CD4-positive, alpha-beta T cell treated with Interferon gamma for 1 hour (primary cell): ENCODE measurements at places on chromosomes 7 and 10.
A peak's percentile ranks its signal among the peaks of the same experiment; 100 is the strongest.

DNA sequence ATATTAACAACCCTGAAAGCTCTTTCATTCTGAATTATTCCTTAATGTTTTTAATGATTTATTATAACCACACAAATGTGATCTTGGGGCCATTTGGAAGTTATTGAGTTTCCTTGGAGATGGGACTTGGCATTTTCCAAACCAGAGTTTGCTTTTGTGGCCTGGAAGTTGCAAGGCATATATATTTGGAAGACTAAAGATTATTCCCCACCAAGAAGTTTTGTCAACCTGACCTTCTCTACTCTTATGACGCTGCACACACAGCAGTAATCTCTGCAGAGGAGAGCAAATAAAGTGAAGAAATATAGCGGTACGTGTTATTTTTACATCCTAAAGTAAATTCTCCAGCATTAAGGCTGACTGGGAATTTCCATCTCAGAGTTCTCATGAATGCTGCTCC is 397.0 kb downstream of the LRMDA start:
- no peak for DNase-seq

GRCh38 chr7:50229964-50230363 is 74.6 kb upstream of the IKZF1 start:
- no peak for DNase-seq

DNA sequence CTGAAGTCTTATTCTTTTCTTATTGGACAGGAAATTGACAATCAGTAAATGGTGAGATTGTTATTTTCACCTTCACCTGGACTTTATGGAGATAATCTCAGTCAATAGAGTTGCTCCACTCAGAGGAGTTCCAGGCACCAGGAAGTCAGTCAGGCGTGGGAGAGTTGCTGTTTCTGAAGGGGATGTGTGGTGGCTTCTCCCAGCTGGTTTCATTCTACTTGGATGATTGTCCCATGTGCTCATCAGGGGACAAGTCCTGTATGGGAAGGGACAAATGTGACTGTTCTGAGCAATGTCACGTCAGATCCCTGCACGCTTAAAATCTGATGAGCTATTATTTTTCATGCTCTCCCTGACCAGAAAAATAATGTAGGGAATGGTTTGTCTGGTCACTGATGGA is 222.5 kb upstream of the PITRM1 start:
- no peak for DNase-seq

DNA sequence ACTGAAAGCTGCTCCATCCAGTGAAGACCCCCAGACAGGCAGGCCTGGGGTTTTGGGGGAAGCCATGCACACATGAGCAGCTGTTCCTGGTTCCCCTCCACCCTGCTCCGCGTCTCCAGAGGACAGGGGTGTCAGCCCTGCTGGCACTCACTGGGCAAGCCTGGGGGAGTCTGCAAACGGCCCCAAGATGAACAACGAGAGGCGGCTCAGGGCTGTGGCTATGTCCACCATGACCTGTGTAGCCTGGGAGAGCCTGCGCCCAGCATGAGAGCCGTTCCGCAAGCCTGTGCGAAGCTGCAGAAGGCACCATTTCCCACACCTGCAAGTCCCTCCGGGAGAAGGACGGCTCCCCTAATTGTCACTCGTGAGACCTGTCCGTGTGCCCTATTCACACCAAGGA is 59.5 kb downstream of the DPYSL4 start:
- DNase-seq, result no peak

DNA sequence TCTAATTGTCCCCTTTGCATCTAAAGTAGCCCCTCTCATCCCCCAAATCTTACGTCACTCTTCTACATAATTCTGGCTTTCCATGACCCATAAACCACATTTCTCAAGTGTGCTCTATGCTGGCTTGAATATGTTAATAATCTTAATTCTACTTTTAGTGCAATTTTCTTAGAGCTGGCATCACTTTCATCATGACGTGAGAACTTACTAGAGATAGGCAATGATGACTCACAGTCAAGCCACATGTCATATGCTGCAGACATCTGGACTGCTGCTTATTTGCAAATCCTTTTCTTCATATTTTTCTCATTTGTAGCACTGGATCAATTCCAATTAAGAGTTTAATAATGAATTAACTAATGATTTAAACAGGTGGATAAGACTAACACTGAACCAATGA is 260.7 kb upstream of the PRKCQ start:
- no peak for DNase-seq

GRCh38 chr10:90930971-90931871 is 10.3 kb upstream of the ANKRD1 start:
- no peak for DNase-seq

DNA sequence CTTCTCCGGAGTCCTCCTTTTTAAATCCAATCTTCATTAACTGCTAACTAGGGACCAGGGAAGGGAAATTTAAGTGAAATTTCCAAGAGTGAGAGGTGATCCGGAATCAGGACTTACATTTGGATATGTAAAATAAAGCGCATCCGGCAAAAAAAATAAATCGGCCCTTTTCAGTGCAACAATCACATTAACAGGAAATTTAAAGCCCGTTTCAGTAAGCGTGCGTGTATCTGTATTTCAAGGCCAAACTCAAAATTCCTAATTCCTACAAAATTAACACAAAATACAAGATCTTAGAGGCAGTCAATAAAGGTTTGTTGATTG is 771 bp downstream of the DNAJC9 start:
- DNase-seq, result no peak

DNA sequence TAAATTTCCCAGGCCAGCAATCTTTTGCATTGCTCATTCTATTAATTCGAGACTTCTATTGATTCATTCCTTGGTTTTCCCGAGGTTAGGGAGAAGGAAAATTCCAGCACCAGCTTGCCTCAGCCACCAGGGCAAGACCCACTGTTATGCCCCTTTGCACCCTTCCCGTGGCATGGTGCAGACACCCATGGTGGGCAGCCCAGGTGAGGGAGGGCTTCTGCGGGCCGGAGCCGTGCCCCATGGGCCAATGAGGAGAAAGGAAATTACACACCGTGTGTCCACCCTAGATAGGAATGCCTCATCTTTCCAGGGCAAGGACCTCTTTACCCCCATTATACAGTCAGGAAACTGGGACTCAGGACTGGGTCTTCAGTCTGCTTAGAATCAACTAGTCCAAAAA is 4.5 kb upstream of the GRID1 start:
- no peak for DNase-seq

DNA sequence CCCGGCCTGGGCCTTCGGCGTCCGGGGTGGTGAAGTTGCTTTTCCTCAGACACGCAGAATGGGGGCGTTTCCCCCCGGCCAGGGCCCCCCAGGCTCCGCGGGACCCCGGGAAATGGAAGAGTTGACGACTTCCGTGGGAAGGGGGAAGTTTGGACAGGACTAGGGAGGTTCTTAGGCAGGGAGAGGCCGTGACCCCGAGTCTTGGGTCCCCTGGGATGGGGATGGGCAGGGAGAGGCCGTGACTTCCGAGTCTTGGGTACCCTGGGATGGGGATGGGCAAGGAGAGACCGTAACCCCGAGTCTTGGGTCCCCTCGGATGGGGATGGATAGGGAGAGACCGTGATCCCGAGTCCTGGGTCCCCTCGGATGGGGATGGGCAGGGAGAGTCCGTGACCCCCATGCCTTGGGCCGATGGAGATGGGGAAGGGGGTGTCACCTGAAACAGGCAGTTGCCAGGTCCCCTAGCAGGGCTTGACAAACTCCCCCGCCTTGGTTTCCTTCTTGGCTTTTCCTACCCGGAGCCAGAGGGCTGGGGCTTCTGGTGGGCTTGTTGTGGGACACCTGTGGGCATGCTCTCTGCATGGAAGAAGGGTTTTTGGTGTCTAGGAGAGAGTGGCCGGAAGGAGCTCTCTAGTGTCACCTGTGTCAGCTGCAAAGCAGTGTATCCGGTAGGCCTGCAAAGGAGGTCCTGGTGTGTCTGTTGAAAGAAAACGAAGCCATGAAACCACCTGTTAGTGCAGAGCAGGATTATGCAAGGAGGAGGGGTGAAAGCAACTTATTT is 1.1 kb downstream of the TRRAP start:
- peak; percentile 65 for DNase-seq

DNA sequence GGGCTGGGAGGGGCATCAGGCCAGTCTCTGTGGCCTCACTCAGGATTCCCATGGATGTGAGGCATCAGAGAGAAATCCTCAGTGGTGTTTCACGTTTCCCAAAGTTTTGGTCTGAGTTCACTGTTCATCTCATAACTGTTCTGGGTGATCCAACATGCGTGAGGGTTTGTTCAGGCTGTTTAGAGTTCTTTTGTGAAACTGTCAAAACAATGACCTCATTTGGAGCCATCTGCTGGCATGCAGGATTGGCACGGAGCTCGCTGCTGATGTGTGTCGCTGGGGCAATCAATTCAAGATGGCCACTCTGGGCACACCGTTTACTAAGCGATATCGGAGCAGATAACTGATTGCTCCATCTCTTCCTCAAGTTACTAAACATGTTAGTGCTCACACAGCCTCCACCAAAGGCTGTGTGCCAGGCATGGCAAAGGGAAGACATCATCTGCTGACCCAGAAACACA is 365.6 kb downstream of the WDR11 start:
- DNase-seq, result no peak

DNA sequence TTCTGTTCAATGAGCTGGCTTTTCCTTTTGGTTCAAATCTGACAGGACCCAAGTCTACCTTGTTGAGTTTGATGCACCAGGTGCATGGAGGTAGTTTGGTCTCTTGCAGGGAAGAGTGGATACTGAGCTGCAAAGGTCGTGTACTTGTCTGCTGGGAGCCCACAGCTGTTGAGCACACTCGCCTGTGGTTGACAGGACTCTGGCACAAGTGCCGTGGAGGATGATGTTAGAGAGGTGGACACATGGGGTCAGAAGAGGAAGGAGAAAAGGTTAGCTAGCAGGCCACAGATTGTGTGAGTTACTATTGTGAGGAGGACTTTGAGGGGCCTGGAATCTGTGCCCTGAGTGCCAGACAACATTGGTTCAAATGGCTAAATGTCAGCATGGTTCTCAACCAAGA is 197.3 kb downstream of the CREB5 start:
- no peak for DNase-seq

- DNase-seq, result no peak
These were observed 17.6 kb upstream of the DPYSL4 start for GRCh38 chr10:132169031-132169765.

DNA sequence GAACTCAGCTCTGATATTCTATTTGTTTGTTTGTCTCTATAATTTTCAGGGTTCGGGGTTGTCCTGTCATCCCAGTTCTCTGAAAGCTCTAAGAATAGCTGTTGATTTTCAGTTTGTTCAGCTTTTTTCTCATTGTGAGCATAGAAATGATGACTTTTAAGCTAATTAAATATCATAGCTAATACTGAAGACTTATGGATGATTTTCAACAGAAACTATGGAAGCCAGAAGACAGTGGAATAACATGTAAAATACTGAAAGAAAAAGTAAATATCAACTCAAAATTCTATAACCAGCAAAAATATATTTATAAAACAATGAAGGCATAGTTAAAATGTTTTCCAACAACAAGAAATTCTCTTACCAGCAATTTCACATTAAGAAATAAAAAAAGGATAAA is 96.4 kb upstream of the ETV1 start:
- no peak for DNase-seq

GRCh38 chr10:92690211-92690914 is 608 bp downstream of the HHEX start:
- DNase-seq, result peak; percentile 64

DNA sequence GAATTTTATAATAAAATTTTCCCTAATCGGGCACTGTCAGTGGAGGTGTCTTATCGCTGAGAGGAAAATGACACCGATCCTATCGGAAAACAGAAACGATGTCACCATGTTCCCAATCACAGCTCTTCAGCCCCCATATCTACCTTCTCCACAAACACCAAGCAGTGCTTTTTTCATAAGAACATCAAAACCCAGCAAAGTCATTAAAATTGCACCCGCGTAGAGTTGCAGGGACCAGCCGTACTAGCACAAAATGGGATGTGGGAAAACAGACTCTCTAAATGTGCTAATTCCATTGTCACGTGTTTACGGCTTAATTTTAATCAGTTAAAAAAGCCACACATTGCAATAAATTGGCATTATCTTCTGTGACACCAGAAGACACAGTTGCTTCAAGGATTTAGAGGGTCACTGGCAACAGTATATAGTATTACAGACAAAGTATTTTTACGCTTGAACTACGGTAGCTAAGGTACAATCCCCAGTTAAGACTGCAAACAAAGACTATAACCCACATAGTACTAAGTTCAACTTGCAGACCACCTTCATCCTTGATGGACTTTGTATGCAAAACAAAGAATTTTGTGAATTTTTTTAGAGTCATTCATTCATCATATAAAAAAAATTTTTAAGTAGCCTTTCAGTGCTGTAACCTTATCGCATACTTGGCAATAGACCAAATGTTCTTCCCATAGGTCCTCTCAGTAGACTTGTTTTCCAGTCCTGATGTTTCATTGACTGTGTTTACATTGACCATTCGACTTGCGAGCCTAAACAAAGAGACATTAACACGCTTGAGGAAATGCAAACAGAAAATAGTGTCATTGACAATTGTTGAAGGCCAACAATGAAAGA is 116.0 kb downstream of the VTI1A start:
- no peak for DNase-seq

- DNase-seq, result peak; percentile 17
These were observed 9.4 kb downstream of the CLDN12 start for GRCh38 chr7:90412458-90413184.

DNA sequence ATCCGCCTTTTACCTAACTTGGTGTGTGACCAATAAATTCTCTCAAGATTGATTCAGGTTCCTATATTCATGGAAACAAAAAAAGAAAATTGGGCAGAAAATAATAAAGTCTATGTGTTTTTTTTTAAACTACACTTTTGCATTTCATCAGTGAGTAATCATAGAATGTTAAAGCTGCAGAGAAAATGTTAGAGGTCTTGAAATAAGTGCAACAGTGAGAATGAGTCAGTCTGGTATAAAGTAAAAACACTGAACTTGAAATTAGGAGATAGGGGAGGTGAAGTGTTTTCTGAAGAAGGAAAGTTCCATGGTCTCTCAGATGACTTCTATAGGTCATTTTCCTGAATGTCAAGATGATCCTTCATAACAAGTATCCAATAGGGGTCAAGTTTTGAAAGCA is 202.6 kb upstream of the NRP1 start:
- no peak for DNase-seq

DNA sequence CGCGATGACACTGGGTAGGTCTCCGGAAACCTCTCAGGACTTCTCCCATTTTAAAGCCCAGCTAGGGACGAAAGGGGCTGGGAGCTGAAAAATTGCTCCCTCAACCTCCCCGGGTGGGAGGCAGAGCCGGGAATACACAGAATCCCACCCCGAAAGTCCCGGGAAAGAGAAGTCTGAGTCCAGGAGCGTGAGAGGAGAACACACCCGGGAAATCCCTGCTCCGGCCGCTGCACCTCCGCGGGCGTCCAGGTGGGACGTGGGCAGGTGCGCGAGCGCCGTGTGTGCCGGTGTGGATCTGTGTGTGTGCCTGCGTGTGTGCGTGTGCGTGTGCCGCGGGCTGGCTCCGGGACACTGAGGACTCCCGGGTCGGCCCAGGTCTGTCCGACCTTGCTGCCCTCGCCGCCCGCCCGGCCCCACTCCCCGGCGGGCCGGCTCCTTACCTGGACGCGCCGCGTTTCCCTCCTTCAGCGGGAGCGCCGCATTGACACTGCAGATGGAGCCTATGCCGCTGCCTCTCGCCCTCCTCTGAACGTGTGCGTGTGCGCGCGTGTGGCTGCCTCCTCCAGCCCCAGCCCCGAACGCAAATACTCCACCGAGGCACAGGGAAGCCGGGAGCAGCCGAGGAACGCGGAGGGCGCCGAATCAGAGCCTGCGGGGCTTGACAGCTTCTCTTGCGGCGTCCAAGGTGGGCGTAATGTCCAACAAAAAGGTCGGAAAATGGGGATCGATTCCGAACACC is at the start of gene PLXNA4:
TSS of gene PLXNA4 (minus strand) at position 489 of the 739 bp plus-strand sequence. CDS start 67,777 bp downstream, outside the sequence.
- DNase-seq, result no peak

GRCh38 chr7:53398566-53398965 is 363.1 kb downstream of the POM121L12 start:
- DNase-seq, result no peak
